ENCODE measurements at places on chromosomes 5 and 9. TPM values are rescaled to one million over a fixed set of nuclear protein-coding genes. Genes with fewer than 3 reads are reported as not detected.

- no peak for ATAC-seq
Observed at GRCh38 chr9:123772967-123773366, 157.0 kb downstream of the DENND1A start.

DNA sequence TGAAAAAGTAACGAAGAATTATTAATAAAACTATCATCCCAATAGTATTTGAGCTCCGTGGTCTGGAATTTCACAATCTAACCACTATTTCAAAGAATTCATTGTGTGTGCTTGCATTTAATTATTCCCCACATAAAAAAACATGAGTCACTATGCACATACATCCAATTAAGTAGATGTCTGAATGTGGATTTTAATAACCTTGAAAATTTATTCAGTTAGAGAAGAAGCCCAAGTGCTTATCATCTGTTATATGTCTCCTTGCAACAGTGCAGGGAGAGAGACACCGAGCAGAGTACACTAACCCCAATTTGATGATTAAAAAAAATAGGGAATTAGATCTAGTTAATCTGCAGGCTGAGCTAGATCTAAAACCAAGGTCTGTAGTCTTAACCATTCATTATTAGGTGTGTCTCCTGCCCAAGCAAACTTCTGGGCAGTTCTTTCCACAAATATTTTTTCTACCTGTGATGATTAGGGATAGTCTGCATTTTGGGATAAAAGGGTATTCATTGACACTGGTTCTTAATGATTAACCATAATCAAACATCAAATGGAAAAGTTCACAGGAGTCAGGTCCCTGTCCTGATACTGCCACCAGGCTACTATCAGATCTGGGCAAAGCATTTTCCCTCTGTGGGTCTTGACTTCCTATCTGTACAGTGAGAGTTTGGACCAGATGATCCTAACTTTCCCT, 164.2 kb downstream of the GRIA1 start:
- no peak for ATAC-seq

- ATAC-seq: no peak
Observed at GRCh38 chr5:171498166-171498565, 78.7 kb downstream of the FGF18 start.

DNA sequence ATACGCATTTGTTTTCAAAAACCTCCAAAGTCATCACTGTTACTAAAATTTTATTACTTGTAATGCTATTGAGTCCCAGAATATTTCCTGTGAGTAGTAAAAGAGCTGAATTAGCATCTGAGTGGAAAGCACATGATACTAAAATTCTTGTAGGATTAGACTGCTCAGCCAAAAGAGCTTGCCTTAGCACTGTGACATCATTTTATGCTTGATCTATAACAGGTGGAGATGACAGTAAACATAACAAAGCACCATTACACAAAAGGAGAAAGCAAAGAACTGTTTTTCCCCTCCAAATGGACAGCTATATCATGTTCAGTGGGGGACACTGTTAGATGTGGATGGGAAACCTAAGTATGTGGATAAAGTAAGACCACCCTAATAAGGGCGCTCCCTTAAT, 5.8 kb upstream of the JAK2 start:
- no peak for ATAC-seq

DNA sequence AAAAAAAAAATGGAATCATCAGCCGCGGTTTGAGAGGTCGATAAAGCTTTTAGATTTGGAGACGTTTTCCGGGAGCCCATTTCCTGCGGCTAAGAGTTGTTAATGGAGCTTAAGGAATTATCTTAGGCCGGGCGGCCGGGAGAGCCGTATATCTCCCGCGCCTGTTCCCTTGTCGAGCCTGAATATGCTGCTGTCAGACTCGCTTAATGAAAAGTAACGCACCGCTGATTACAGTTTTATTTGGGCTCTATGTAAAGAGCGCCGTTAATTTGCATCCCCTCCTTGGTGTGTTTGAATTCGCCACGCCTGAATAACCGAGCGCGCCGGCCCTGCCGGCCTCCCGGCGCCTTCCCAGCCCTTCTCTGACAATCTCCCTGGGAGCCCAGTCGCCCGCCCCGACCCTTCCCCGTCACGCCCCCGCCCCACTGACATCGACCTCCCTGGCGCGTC, 7.9 kb downstream of the IRX4 start:
- peak; percentile 89 for ATAC-seq

DNA sequence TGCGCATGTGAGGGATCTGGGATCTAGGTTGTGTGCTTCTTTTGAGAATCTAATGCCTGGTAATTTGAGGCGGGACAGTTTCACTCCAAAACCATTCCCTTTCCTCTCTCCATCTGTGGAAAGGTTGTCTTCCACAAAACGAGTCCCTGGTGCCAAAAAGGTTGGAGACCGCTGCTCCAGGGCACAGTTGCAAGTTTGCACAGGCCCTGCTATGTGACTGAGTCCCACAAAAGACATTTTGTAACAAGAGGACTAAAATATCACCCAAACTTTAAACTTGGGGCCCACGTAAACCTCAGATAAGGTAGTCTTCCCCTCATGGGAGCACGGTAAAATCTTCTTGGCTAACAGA, 5.8 kb upstream of the ZNF367 start:
- no peak for ATAC-seq

GRCh38 chr5:55570570-55570969, 35.8 kb upstream of the PLPP1 start:
- no peak for ATAC-seq

GRCh38 chr5:82975396-82975795, 101.8 kb downstream of the TMEM167A start:
- ATAC-seq: no peak

DNA sequence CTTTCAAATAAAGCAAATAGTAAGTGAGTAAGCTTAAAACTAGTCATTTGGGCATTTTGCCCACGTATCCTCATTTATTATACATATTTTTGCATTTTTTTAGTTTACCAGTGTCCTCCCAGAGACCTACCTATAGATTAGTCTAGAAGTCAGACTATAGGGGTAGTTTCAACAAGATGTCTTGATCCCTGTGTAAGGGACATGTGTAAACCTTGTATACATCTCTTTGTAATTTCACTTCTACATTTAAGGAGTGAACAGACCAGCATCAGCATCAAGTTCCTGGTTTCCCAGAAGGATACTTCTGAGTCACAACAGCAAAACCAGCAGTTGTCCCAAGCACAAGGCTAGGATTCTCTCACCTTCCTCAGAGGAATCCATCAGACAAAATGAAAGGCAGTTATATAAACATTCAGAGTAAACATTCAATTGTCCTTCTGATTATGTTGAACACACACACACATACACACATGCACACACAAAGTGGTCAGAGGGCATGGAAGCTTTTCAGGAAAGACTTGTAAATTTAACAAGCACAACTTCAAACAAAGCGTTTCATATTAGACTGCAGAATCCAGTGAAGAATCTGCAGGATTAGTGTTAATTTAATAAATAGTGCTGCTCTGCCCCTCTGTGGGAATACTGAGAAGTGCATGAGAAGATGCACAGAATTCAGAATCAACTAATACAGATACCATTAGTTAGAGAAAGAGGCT, 55.4 kb downstream of the HINT1 start:
- ATAC-seq: peak; percentile 56

DNA sequence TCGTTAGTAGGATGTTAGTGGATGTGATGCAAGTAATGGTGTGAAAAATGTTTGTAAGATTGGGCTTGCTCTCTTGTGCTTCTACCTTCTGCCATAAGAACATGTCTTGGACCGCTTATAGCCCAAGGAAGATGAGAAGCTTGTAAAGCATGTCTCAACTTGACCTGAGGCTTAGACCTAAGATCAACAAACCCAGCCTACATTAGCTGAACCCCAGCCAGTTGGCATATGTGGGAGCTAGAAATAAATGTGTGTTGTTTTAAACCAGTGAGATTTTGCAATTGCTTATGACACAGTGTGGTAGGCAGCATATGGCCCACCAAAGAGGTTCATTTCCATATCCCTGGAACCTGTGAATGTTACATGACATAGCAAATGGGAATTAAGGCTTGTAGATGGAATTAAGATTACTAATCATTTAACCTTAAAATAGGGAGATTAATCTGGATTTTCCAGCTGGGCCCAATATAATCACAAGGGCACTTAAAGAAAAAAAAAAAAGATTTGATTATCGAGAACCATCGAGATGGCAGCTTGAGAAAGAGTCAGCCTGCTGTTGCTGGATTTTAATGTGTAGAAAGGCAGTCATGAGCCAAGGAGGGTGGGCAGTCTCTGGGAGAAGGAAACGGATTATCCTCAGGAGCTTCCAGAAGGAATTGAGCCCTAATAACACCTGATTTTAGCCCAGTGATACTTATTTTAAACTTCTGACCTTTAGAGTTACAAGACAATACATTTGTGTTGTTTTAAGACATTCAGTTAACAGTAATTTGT, 27.3 kb upstream of the EDIL3 start:
- ATAC-seq: no peak

The SLC4A9 gene
- not detected for total RNA-seq

The CTSL gene
- 55.8 TPM for total RNA-seq

The GRPEL2 gene
- 29.2 TPM for total RNA-seq

The EQTN gene
- total RNA-seq: 0.25 TPM

The PCDHGC5 gene
- total RNA-seq: 1.1 TPM

The GFI1B gene
- total RNA-seq: 0.50 TPM

The SNCAIP gene
- 42.3 TPM for total RNA-seq
